ENCODE measurements at places on chromosomes 4 and X.

- DNase-seq: no peak
Measured at GRCh38 chr4:73761856-73762255, 21.5 kb downstream of the CXCL8 start.

DNA sequence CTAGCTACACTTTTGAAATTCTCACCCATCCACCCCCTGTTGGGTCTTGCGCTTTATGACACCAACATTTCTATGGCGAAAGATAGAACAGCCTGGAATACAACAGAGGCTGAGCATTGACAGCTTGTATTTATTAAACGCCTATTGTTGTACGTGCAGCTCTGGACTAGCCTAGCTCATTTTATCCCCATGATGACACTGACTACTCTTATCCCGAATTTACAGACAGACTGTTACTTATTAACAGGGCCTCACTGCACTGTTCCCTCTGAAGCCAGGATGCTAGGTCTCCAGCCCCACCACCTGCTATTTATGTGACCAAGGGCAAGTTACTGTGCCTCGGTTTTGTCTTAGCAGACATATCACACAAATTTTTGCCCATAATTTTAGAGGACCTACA is 1.0 kb upstream of the RFC1 start:
- DNase-seq: no peak

GRCh38 chr4:26459054-26459755 is 31.1 kb downstream of the CCKAR start:
- DNase-seq: peak; percentile 83

GRCh38 chrX:70755850-70756249 is 152.7 kb downstream of the TEX11 start:
- DNase-seq: no peak

DNA sequence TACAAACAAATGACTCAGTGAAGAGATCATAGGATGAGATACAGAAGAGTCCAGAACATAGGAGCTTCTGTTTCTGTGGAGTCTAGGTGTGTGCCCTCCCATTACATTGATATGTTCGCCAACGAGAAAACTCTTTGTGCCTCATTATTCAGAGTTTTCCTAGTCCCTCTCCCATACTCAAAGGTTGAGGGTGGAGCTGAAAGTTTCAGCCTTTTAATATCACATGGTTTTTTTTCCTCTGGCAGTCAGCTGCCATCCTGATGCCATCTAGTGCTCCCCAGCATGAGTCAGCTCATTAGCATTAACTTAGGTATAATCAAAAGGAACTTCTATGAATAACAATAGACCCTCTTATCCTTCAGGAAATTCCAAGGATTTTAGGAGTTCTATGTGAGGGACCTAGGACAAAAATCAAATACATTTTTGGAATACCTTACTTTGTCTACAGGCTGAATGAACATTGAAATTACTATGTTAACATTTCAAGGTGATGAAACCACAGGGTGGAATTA is 559.6 kb upstream of the AMOT start:
- DNase-seq: peak; percentile 23

Data from cardiac fibroblast (primary cell).